Astrocyte of the hippocampus (primary cell): ENCODE measurements at places on chromosomes 16 and 17.

DNA sequence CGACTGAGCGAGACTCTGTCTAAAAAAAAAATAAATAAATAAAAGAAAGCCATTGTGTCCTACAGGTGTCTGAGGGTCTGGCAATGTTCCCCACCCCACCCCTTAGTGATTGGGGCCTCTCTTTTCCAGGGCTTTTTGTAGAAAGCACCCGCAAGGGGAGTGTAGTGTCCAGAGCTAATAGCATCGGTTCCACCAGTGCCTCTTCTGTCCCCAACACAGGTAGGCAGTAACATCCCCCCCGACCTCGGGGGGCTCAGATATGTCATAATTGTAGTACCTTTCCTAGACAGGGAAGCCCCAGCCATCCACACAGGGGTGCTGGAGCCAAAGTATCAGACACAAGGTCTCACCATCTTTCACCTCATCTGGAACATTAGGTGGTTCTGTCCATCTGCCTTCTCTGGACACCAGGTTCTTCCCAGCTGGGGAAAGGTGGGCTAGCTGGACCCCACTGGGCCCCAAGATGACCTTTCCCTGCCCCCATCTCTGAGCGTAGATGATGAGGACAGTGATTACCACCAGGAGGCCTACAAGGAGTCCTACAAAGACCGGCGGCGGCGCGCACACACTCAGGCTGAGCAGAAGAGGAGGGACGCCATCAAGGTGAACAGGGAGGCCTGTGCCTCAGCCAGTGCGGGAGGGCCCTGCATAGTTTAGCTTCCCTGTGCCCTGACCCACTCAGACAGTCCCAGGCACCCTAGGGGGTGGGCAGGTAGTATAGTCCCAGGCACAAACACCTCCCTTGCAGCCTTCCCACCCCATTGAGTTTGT is 1.6 kb downstream of the MLX start:
- no peak for DNase-seq

GRCh38 chr17:8894202-8894671 is 26.8 kb upstream of the PIK3R6 start:
- no peak for DNase-seq

DNA sequence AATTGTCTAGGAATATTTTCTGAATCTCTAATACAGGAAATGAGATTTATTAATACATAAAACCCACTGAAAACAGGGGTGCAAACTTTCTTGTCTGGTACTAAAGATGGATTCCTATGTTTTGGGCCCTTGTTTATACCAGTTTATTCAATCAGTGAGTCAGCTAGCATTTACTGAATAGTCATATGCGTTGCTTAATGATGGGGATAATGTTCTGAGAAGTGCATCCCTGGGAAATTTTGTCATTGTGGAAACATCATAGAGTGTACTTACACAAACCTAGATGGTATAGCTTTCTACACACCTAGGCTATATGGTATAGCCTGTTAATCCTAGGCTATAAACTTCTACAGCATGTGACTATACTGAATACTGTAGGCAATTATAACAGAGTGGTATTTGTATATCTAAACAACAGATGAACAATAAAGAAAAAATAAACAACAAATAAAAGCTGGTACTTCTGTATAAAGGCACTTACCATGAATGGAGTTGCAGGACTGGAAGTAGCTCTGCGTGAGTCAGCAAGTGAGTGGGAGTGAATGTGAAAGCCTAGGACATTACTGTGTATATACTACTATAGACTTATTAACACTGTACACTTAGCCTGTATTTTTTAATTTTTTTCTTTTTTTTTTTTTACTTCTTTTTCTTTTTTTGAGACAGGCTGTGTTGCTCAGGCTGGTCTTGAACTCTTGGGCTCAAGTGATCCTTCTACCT is 63.7 kb downstream of the SIAH1 start:
- peak; percentile 25 for DNase-seq

GRCh38 chr17:28612936-28613872 is 781 bp downstream of the RSKR start:
- peak; percentile 61 for DNase-seq

DNA sequence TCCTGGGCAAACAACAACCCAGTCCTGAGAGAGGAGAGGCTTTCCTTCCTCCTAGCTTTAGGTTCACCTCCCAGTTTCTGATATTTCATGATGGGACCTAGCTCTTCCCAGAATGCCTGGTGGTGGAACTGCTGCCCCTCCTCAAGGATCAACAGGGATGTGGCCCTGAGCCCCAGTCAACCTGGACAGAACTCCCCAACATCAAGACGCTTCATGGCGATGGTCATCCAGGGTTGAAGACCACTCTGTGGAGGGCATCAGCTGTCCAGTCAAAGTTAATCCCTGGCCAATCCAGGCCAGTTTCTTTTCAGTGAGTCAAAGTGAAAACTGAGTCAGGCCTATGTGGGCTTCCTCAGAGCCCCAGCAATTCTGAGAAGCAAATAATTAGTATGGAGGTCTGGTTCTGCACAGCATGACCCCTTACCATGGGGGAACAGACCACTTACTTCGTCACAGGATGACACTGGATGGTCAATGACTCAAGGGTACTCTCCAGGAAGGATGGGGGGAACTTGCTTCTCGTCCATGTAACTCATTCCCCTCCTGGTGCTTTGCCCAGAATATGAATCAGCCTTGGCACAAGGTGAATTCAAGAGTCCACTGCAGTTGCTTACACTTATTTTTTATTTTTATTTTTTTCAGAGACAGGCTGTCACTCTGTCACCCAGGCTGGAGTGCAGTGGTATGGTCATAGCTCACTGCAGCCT is 14.7 kb upstream of the XYLT2 start:
- peak; percentile 90 for DNase-seq

GRCh38 chr17:70336411-70336810 is 167.1 kb downstream of the KCNJ2 start:
- DNase-seq: no peak
